ENCODE measurements at places on chromosomes 2 and 18. TPM values are rescaled to one million over a fixed set of nuclear protein-coding genes. Genes with fewer than 3 reads are reported as not detected.

- DNase-seq: no peak
Observed at GRCh38 chr2:160140471-160140870, 59.6 kb downstream of the ITGB6 start.

Gene C2orf78
- not detected for total RNA-seq

DNA sequence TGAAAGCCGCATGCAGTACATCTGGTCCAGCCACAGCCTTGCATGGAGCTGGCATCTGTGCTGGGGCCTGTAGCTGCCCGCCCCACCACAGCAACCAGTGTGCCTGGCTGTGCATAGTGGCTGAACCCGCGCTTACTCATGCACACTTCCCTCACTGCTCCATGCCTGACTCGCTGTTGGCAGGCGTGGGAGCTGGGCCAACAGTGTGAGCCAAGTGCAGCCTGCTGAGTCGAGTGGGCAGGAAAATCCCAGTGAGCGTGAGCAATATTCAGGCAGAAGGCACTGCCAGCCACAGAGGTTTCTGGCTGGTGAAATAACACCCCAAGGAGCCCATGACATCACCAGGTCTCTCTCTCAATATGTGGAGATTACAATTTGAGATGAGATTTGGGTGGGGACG lies 1674.1 kb upstream of the TMEFF2 start:
- peak; percentile 45 for DNase-seq

- DNase-seq: no peak
Observed at GRCh38 chr18:13377496-13377895, 158.9 kb downstream of the LDLRAD4 start.

All from epithelial cell of proximal tubule (primary cell).